SK-MEL-5 (cell line): ENCODE measurements at places on chromosomes 7 and 10.
A peak's percentile ranks its signal among the peaks of the same experiment; 100 is the strongest.

DNA sequence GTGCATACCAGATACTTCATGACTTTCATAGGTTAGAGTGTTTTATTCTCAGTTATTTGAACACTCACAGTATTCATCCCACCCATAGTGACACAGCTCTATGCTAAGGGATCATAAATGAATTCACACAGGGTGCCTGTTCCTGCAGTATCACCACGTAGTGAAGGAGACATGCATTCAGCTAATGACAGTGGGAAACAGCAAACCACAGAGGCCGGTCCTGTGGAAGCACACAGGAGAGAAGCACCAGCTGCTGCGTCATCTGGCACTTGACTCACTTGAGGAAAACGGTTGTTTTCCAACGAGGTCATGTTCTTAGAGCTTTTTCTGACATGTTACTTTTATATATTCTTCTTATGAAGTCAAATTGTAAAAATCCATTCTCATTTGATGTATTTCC, 73.0 kb downstream of the UBE3C start:
- no peak for DNase-seq

- peak; percentile 84 for DNase-seq
Observed at GRCh38 chr7:152336754-152337368, 98.9 kb downstream of the KMT2C start.

- no peak for DNase-seq
Observed at GRCh38 chr10:76433161-76434005, 1002.0 kb downstream of the LRMDA start.

DNA sequence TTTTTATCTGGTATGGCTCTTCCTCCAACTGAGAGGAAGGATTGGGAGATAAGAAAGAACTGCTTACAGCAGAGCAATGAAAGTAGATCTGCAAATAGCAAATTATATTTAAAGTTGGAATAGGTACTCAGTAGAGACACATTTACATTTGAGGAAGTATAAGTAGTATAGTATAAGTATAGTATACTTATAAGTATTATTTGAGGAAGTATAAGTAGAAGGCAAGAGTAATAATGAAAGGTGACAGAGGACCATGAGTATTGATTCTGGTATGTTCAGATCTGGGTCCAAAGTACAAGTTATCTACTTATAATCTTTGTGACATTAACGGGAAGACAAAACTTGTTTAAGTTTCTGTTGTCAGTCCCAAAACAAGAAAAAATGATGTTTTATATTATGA, 527.6 kb upstream of the SORCS1 start:
- DNase-seq, result no peak

- DNase-seq, result no peak
Observed at GRCh38 chr10:35025916-35026315, 64.2 kb downstream of the CUL2 start.

DNA sequence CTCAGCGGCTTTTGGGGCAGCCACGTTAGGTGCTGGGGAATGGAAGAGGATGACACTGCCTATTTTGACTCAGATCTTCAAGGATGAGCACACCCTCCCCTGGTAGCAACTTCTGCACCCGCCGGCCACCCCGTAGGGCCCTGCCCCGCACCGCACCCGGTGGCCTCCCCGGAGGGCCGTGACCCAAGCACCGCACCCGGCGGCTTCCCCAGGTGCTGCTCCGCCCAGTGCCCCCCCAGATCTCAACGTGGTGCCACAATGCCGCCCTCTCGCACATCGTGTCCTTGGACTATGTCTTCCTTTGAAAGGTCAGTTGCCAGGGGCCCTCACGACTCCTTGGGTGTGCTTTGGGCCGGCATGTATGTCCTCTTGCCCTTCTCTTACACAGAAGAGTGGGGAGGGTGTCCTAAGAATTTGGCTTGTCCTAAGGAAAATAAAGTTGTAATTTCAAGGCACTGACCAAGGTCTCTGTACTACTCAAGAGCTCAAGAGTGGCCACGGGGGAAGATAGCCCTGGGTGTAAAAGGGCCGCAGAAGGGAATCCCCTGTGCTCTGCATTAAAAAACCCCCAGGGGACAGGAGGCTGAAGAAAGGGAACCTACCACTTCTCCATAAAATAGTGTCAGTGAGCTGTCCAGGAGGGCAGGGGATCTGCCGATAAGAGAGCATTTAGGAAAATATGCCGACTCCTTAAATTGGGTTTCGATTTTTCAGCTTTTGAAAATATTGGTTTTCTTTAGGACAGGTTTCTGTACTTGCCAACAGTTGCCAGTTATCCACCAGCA, 1.6 kb upstream of the LANCL2 start:
- DNase-seq, result no peak

DNA sequence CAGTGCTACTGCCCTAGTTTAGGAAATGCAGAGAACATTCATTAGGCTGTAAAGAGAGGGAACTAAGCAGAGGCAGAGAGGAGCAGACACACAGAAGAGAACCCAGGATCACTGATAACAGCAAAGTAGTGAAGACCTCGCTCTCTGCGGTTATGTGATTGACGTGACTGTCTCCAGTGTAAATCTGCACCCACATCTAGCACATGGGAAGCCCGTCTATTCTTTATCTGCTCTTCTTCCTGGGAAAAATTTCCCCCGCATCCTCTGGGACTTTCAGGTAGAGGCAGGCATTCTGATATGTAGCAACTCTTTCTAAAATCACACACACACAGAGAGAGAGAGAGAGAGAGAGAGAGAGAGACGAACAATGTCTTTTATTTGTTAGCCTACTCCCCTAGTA, 699.6 kb downstream of the GRID1 start:
- DNase-seq, result no peak

- DNase-seq, result no peak
Observed at GRCh38 chr10:127356360-127356759, 160.0 kb upstream of the INSYN2A start.

- DNase-seq, result no peak
Observed at GRCh38 chr7:98196706-98197605, 14.3 kb upstream of the BHLHA15 start.

- DNase-seq, result no peak
Observed at GRCh38 chr7:20032741-20033140, 184.4 kb downstream of the MACC1 start.

DNA sequence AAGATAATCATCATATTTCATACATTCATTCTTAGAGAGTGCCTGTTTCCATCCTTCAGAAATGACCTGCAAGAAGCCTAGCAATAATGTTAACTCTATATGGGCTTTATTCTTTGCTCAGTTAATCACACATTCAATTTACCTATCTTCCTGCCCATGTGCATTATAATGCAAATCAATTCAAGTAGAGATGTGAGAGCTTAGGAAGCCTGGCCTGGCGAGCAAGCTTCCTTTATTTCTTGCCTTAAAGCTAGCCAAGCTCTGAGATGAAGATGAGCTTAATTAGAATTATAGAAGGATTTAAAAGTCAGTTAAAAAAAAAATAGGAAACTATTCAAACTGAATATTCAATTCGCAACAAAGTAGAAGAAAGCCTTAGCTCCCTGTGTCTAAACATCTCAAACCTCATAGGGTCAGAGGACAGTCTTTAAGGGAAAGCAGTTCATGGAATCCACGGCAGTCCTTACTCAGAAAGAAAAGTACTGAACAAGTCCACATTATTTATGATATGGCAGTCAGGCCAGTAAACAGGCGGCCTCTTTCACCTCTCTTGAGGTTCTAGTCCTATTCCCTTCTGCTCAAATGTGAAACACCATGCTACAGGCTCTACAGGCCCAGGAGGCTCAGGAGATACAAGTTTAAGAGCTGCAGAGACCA, 214.1 kb downstream of the TFEC start:
- no peak for DNase-seq

- no peak for DNase-seq
Observed at GRCh38 chr10:62666275-62666674, 138.2 kb upstream of the ADO start.

DNA sequence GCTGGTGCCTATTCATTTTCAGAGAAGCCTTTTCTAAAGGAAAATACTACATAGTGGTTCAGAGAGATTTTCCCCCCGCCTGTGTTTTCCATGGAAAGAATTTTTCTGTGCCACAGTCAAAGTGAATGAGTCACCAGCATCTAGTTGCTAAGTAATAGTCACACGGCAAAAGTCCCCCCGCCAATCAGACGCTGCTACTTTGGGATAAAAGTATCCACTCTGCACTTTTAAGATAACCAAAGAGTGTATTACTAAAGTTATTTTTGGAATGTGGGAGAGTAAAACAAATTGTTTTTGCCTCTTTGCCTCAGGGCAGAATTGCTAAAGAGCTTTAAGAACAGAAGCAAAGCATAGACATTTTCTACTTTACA, 23.5 kb downstream of the ABLIM1 start:
- peak; percentile 75 for DNase-seq

DNA sequence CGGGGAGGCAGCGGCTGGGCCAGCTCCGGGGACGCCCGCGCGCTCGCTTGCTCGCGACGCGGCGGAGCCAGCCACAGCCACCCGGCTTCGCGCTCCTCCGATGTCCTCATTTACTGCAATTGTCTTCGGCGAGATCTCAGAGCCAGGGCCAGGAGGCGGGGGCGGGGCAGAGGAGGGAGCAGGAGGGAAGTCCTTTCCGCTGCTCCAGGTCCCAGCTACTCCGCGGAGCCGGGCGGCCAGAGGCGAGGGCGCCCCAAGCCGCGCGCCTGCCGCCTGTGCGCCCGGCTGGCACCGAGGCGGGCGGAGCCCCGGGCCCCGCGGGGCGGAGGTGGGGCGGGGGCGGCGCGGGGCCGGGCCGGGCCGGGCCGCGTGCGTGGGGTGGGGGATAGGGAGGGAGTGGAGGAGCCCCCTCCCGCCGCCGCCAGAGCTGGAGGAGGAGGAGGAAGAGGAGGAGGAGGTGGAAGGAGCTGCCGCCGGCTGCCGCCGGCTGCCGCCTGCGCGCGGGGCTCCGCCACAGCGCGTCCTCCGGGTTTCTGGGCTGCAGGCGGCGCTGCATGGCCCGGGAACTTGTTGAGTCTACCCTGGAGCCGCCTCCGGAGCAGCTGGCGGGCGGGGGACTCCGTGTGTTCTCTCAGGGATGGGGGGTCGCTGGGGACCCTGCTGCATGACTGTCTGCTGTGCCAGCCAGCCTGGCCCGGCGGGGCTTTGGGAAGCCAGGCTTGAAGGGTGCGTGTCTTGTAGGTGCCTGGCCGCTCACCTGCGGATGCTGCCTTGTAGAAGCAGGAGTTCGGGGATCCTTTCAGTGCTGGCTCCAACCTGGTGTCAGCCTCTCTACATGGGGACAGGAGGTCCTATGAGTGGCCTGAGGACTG, at the start of gene INSYN2A:
Gene INSYN2A, minus strand, starts transcription at position 310 of the 872 bp plus-strand sequence. CDS start 20,196 bp downstream, outside the sequence.
- DNase-seq, result no peak

DNA sequence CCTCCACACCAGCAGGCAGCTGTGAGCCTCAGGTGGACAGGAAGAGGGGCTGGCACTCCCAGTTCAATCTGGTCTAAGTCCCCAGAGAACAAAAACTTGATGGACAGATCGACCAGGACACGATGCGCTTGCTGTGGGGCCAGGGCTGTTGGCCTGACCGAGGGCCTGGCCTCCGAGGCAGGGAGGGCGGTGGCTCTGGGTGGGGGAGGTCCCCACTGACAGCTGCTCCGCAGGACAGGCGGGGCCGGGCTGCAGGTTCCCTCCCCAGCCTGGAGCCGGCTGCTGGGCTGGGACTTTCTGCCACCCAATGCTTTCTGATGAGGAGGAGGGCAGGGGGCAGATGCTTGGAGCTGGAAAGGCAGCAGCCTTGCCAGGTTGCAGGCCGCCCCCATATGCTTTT, 37.4 kb upstream of the ADGRA1 start:
- DNase-seq, result no peak

DNA sequence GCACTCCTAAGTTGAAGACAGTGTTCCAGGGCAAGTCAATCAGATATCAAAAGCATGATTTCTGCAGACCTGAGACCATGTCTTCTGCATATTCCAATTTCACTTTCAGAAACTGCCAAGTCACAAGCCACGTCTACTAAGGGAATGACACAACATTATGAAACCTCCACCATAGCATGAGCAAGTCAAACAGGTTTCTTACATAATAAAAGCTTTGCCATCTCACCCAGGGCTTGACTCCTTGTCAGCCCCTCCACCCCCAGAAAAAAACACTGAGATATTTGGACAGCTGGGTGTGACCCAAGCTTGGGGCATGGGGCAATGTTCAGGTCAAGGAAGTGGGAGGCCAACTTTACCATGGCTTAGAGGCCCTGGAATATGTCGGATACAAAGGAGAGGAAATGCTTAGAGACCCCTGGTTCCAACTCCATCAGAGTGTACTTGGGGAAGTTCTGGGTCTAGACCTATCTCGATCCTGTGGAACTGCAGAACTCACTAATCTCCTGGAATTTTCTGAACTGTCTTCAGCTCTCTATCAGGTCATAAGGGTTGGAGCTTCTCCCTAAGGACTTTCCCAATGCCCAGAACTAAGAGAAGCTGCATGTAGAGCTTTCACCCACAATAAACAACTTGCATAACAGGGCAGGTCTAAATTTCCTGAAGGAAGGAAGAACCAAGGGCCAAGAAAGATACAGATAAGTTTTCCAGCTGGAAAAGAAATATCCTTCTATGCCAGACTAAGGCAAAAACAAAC, 80.6 kb upstream of the NAMPT start:
- no peak for DNase-seq

DNA sequence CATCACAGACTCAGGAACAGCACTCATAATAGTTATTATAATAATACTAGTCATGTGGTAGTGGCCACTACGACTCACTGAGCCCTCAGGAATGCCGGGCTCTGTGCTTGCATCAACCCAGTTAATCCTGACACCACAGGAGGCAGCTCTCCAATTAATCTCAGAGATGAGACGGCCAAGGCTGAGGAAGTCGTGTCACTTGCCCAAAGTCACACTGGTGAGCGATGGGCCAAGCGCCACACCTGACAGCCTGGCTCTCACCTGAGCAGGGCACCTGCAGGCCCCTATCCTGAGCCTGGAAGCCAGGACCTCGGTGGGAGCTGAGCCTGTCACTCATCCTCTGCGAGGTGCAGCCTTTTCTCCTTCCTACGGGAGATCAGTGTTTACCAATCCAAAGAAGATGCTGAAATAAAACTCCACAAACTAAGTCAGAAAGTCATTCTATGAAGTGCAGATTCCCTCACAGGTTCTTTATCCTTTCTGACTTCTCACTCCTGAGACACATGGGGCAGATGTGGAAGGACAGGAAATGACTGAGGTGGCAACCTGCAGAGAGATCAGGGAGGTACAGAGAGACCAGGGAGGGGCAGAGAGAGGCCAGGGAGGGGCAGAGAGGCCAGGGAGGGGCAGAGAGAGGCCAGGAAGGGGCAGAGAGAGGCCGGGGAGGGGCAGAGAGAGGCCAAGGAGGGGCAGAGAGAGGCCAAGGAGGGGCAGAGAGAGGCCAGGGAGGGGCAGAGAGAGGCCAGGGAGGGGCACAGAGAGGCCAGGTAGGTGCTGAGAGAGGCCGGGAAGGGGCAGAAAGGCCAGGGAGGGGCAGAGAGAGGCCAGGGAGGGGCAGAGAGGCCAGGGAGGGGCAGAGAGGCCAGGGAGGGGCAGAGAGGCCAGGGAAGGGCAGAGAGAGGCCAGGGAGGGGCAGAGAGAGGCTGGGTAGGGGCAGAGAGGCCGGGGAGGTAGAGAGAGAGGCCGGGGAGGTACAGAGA, 38.5 kb downstream of the VIPR2 start:
- no peak for DNase-seq

GRCh38 chr10:125023862-125024496, 82.1 kb downstream of the ZRANB1 start:
- no peak for DNase-seq

GRCh38 chr7:95501261-95501832, 15.6 kb downstream of the ASB4 start:
- DNase-seq, result no peak

GRCh38 chr7:67878808-67879207, 882.2 kb downstream of the TYW1 start:
- no peak for DNase-seq

- no peak for DNase-seq
Observed at GRCh38 chr10:120931423-120931822, 80.3 kb downstream of the WDR11 start.

GRCh38 chr10:32976338-32976737, 18.3 kb upstream of the ITGB1 start:
- DNase-seq, result no peak

GRCh38 chr7:158973440-158973839, 117.1 kb downstream of the DYNC2I1 start:
- no peak for DNase-seq
